Right forelimb (tissue), 1 donor: ENCODE measurements at places on chromosomes 6 and 20.
A peak's percentile ranks its signal among the peaks of the same experiment; 100 is the strongest.

- DNase-seq = no peak
Observed at GRCh38 chr20:43102394-43102793, 87.3 kb downstream of the PTPRT start.

GRCh38 chr20:62668441-62669027 lies 26.2 kb downstream of the SLCO4A1 start:
- peak; percentile 86 for DNase-seq

DNA sequence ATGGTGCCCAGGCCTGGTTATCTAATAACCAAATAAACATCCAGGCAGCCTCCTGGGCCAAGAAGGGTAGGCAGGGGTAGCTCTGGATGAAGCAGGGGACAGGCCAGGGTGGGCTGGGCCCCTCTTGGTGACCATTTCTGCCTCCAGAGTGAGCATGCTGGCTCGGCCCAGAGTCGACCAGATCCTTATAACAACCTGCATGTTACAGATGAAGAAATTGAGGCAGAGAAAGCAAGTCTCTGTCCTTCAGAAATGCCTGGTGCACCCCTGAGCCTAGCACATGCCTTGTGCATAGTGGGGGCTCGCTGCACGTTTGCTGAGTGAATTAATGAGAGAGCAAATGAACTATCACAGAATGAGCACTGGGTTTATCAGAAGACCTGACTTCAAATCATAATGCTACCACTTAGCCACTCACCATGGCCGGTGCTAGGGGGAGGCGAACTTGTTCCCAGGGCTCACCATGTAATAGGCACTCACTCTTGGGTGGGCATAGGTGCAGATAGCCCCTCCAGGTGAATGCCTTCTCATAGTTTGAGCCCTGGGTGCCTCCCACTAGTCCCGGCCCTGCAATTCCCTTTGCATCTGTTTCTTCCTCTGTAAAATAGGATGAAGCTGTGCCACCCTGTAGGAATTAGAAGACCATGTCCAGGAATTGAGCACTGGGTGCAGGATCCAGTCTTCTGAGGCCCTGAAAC lies 3.8 kb upstream of the APCDD1L start:
- DNase-seq = no peak

DNA sequence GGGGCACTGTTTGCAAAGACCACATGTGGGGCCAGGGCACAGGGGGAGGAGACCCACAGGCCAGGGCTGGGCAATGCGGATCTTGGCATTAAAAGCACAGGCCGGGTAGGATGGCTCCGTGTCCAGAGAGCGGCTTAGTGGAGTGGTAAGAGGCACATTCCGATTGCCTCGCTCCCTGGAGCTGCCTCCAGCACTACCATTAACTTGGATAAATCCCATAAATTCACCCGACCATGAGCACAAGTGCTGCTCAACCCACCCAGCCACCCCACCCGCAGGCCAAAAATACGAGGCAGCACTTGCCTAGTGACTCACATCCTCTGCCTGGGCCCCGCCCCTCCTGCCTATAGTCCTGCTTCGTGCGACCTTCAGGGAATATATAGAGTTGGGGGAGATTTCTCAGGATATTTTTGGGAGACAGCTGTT lies 67.5 kb upstream of the QKI start:
- DNase-seq = no peak
